Epithelial cell of prostate (primary cell): ENCODE measurements at places on chromosomes 6 and 20.

DNA sequence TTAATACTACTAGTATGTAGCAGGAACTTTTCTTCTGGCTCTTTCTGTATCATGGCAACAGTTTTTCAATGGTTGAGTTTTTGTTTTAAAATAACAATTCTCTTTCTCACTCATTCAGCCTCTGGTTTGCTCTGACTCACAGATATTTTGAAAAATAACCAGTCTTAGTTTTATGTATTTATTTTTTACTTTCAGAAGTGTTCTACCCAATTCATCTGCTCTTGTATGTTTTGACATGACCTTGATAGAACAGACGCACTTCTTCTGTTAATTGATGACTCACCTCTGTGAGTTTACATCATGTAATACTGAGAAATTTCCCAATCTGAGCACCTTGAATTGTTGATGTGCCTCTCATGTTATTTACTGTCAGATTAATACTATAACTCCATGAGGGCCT is 178.9 kb downstream of the SASH1 start:
- no peak for DNase-seq

DNA sequence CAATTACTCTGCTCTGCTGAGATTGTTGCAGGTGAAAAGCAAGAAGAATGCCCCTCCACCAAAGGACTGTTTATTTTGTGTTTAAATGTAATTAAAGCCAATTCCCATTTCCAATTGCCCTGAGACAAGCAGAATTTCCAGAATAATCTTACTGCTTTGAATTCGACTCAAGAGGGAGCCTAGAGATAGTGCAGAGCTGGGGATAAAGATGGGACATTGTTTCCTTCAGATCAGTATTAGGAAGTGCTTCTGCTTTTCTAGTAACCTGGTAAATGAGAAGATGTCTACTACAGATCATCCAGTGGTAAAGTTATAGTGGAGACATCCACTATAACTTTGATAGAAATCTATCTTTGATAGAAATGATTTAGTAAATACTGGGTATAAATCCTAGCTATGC is 326.9 kb downstream of the UBE3D start:
- no peak for DNase-seq

DNA sequence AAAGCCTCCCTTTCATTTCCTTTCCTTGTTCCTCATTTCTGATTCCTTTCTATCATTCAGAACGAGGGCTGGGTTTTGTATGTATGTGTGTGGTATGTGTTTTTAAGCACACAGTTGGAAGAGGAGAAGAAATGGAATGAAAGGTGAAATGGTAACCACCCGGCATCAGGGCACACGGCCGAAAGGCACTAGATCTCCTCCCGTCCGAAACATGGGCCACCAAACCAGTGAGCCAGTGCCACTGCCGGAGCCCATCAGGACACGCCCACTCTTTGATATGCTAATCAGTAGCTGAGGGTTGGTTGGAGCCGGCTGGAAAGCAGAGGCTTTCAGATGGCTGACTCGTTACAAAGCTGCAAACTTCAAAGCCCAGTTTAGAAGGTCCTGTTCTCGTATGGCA is 228.6 kb upstream of the JARID2 start:
- no peak for DNase-seq

DNA sequence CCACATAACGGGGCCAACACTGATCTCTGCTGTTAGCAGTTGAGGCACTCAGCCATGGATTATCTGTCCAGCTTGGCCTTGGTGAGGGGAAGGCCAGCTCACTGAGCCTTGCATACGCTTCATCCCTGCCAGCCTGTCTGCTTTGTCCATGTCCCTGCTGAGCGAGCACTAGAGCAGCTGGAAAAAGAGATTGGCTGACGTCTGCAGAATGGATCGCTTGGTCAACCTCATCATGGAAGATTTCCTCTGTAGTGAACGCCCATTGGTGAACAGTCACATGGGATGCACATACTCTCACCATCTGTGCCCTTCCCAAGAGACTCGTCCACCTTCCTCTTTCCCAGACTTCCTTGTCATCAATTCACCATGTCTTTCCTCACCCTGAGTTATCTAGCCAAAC is 26.9 kb downstream of the MUC22 start:
- DNase-seq: no peak

DNA sequence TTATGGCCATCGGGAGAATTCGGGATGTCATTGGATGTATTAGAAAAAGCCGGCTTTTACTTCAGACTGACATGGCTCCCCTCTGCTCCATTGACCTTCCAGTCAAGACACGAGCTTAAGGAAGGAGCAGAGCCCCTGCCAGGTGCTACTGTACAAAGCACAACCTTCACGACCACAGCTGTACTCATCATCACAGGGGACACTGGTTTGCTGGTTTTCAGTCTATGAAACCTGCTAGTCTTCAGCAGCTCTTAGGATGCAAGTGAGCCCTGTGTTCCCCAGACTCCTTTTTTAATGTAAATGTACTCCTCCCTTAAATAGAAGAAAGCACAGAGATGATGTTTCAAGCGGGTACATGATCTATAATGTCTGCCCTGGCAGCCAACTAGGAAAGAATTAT is 1.9 kb upstream of the TRAPPC3L start:
- no peak for DNase-seq

GRCh38 chr6:3072798-3073197 is 4.5 kb downstream of the RIPK1 start:
- no peak for DNase-seq
